GM18507 (cell line): ENCODE measurements at places on chromosomes 1 and 21.

DNA sequence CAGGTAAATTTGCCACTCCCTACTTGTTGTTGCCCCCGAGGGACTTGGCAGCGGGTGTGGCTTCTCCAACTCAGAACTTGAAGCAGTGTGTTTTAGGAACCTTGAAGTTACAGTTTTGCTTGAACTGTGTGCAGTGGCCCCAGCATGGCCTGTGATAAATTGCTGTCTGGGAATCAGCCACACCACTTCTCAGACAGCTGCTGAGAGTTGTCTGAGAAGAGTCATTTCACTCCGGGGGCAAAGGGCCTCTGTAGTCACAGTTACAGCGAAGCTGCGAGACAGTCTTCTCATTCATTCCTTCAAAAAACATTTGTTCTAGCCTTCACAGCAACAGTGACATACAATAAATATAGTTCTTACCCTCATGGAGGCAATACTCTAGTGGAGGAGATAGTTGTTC, 70.3 kb downstream of the PROX1 start:
- DNase-seq, result no peak

GRCh38 chr1:97082160-97082848, 360.7 kb downstream of the PTBP2 start:
- DNase-seq, result no peak

GRCh38 chr1:39144924-39145323, 59.6 kb upstream of the MACF1 start:
- DNase-seq, result no peak

- no peak for DNase-seq
These were observed 60.7 kb upstream of the TEKT2 start for GRCh38 chr1:36023098-36023769.

DNA sequence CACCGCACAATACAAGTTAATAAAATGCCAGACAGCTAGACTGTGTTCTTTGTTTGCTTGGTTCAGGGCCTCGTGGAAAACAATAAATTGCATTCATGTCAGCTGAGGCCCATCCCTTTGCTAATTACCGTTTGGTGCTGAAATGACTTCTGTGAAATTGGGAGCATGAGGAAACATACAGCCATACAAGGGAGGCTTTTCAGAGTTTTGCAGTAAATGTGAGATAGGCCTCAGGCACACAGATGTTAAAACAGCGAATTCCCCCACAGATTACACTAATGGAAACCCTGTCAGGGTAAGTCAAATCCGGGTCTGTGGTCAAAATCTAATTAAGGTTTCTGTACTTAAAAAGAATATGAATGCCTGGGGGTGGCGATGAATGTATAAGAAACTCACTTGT, 173.5 kb upstream of the LMO4 start:
- no peak for DNase-seq

DNA sequence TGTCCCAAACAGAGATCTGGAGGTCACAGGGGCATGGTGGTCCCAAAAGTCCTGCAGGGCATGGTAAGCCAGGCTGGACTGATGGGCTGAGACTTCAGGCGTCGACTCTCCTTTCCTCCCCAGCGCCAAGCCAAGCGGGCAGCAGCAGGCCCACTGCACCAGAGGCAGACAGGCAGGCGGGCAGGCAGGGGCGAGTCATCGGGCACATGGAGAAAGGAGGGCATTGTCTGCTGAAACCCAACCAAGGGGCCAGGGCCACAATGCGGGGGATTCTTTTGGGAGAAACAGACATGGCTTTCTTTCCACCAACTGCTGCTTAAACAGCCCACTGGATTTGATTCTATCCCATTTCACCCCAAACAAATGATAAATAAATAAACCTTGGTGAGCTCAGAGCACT, 46.2 kb downstream of the TRABD2B start:
- no peak for DNase-seq

DNA sequence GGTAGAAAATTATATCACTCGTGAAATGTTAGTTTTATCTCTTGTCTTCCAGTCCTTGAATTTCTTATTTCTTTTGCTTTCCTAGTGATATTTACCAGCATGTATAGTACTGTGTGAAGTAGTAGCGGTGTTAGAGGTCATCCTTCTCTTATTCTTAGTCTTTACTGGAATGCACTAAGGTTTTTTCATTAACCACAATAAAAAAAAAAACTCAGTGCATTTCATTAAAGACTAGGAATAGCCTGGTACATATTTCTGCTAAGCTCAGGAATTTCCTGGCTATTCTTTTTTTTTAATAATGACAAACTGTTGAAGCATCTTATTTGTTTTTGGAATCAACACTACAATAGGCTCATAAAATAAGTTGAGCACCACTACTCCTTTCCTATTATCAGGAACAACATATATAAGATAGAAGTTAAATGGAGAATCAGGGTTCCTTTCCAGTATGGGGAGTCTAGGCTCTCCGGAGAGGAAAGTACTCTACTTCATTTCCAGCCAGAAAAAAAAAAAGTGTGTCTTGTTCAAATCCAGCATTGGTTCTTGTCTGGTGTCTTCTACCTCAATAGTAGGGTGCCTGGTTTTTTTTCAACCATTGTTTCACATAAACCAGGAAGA, 60.0 kb downstream of the TNFSF18 start:
- no peak for DNase-seq

DNA sequence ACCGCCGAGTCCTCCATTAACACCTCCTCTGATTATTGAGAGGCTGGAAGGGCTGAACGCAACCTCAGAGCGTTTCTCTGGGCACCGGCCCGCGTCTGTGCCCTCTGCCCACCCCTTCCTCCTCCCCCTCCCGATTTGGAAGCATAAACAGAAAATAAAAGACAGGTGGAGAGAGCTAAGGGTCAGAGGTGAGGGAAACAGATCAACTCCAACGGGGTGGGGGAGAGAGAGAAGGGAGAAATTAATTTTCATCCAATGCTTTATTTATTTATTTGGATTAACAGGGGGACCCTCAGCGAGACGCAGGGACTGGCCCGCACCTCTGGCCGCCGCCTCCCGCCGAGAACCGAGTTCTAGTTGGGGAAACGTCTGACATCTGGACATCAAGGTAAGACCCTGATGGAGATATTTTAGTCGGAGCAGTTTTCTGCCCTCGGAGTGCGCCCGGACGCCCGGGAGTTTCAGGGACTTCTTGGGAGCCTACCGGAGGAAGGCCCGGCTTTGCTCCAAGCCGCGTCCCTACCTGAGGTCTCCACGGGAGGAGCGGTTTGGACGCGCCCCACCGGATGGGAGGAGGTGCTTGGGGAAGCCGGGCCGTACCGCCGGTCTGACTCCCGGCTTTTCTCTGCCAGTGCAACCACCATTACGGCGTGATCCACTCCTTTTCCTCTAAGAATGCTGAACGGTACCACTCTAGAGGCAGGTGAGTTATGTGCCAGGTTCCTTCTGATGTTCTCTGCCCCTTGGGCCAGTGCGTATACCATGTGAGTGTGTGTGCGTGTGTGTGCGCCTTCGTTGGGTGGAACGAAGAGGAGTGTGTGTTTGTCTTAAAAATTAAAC, 5.1 kb upstream of the LHX9 start:
- no peak for DNase-seq

DNA sequence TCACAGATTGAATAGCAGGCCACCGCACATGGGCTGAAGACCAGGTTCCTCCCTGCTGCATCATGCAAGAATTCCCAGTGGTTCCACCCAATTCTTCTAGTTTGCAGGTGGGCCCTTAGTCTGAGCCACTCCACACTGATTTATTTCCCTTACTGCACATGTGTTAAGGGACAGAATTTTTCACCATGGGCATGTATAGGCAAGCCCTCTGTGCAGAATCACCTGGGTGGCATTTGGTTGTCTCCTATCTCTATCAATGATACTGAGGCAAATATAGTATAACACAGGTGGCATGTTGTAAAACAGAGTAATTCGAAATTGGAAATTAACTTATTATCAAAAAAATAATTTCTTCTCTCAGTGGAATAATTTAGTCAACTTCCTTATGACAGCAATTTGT, 1892.4 kb downstream of the NCAM2 start:
- DNase-seq, result no peak

DNA sequence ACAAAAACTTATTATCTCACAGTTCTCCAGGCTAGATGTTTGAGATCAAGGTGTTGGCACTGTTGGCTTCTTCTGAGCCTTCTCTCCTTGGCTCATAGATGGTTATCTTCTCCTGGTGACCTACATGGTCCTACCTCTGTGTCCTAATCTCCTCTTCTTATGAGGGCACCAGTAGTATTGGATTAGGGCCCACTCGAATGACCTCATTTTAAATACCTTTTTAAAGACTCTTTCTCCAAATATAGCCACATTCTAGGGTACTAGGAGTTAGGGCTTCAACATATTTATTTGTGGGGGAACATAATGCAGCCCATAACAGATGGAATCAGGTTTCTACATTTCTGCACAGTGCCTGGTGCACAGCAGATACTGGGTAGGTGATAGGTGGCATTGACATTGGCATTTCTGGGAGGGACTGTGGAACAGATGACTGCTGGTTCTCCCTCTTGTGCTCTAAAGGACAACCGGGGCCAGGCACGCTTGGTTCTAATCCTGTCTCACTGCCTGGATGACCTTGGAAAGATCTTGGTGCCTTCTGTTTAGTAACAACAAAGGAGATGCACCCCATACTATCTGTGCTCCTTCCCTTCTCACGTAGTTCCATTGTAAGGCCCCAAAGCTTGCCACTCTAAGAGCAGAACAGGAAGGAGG, 140.3 kb downstream of the PLPP3 start:
- no peak for DNase-seq

- DNase-seq, result no peak
These were observed 300.3 kb downstream of the TTLL7 start for GRCh38 chr1:83698644-83699043.

- no peak for DNase-seq
These were observed 22.0 kb downstream of the DONSON start for GRCh38 chr21:33566514-33566913.

GRCh38 chr1:205495237-205495823, 9.1 kb upstream of the CDK18 start:
- no peak for DNase-seq

- DNase-seq, result no peak
These were observed 288.8 kb downstream of the GPATCH2 start for GRCh38 chr1:217342105-217342504.
